ENCODE measurements at places on chromosomes 7 and 10.

- DNase-seq = peak; percentile 43
Measured at GRCh38 chr7:5633161-5634106, 148.0 kb downstream of the RNF216 start.

DNA sequence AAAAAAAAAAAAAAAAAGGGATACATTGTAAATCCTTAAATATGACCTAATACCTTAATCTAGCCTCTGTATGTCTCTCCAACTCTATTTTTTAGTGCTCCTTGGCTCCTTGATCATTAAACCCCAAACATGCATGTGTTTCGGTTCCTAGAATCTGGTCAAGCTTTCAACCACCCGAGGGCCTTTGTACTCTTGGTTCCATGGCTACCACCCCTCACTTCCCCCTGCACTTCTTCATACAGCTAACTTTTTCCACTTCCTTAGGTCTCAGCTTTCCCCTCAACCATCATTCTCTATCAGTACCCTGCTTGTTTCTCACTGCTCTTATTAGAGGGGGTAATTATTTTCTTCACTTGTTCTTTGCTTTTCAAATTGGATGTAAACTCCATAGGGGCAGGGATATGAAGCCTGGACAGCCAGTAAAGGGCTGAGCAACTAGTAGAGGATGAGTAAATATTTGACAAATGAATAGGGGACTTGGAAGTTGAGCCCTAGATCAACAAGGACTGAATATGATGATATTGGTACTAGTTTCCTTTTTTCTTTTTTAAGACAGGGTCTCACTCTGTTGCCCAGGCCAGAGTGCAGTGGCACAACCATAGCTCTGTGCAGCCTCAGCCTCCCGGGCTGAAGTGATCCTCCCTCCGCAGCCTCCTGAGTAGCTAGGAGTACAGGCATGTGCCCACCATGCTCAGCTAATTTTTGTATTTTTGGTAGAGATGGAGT, 4.3 kb upstream of the GDI2 start:
- no peak for DNase-seq

DNA sequence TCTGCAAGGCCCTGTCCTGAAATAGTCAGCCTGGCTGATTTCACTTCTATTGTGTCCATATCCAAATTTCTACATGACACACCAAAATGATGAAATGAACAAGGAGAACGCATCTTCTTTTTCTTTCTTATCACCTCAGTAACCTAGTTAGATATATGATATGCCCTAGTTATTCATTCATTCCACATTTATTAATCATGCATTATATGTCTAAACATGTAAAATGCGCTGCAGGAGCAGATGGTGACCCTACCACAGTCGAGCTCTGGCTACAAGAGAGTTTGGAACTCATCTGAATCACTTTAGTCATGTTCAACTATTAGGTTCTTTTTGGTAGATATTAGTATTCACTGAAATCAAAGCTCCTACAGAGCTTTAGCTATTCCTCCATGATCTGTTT, 31.8 kb upstream of the VPS41 start:
- DNase-seq = no peak

DNA sequence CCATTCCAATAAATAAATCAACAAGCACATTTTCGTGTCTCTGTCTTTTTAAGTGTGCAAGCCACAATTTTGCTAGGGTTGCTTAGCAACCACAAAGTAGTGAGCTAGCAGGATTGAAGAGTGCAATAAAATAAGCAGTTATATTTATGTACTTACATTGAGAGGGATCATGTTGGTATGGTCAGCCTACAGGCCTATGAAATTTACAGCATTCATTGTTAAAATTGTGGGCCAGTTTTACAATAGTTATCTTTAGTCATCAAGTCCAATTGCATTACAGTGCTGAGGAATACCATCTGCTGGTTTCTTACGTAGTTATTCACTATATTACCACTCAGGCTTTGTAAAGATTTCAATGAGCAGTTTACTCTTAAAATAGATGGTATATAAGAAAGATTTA, 192.5 kb upstream of the POT1 start:
- no peak for DNase-seq

GRCh38 chr10:98236862-98237261, 31.1 kb downstream of the LOXL4 start:
- no peak for DNase-seq

GRCh38 chr10:22643116-22643515, 71.3 kb downstream of the PIP4K2A start:
- DNase-seq = no peak

GRCh38 chr10:103145860-103146466, 47.1 kb downstream of the NT5C2 start:
- DNase-seq = peak; percentile 92

GRCh38 chr7:134602881-134603451, 43.7 kb upstream of the BPGM start:
- DNase-seq = peak; percentile 32

GRCh38 chr10:58806323-58806722, 293.7 kb downstream of the BICC1 start:
- no peak for DNase-seq

DNA sequence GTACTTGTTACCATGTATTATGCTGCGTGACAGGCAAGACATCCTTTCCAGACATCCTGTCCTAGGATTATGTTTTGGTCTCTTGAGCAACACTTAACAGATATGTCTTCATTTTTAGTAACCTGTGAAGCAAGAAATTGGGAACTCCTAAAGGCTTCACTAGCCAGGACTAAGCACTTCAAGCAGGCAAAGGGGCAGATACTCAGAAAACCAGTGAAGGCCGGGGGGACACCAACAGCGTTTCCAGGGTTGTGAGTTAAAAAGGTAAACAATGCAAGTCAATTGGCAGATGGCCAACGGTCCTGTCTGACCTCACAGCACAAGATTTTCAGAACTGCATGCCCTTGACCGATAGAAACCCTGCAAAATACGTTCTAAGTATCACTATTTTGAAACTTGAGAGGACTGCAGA, 77.6 kb upstream of the SFMBT2 start:
- peak; percentile 72 for DNase-seq
